H9 (cell line): ENCODE measurements at places on chromosomes 12 and 14. TPM values are rescaled to one million over a fixed set of nuclear protein-coding genes. Genes with fewer than 3 reads are reported as not detected.

DNA sequence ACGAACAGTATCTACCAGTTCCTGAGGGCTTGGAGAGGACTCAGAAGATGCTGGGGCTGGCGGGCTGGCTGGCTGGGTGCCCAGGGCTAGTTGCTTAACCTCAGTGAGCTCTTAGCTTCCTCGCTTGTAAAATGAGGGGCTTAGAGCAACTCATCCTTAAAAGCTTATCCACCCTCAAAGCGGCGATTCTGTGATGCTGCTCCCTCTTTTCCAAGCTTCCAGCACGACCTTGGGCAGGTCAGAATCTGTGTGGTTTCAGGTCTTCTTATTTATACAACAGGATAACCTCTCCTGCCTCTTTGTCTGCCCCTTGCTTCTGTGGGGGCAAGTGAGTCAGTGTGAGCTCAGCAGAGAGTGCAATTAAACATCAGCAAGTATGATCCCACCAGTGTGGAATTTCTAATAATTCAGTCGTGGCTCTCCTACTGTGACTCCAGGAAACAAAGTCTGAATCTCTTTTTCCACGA, 281.8 kb downstream of the KSR2 start:
- no peak for DNase-seq

MEG3 gene
- total RNA-seq = 0.52 TPM in 1 of 2 replicates, not detected in the other

DNA sequence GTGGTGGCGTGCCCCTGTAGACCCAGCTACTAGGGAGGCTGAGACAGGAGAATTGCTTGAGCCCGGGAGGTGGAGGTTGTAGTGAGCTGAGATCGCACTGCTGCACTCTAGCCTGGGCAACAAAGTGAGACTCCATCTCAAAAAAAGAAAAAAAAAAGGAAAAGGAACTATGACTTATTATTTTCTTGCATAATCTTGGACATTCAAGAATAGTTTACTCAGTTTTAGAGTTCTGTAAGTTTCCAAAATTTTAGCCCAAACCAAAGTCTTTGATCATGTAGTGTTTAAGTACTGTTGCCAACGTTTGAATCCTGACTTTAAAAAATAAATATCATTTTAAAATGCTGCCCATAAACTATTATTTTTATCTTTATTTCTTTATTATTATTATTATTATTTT, 6.2 kb downstream of the PSMA6 start:
- DNase-seq = no peak

DNA sequence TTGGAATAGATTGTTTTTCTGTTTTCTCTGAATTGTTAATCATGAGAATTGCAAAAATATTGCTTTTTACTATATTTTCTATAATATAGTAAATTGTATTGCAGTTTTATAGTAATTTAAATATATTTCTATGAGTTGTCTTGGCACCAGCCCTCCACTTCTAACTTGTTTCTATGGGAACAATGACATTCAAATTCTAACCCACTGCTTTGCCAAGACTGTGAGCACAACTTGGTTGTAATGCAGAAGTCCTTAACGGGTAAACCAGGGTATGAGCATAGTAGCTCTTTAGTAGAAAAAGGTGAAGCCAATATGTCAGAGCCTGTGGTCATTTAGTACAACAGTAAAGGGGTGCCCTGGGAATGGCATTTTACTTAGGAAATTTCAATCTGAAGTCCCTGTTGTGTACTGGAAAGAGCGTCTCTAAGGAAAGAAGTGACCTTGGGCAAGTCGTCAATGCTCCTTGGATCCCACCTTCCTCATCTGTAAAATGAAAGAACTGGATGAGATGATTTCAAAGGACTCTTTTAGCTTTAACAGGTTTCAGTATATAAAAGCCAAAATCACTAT, 283.3 kb downstream of the ATP23 start:
- DNase-seq = no peak

DNA sequence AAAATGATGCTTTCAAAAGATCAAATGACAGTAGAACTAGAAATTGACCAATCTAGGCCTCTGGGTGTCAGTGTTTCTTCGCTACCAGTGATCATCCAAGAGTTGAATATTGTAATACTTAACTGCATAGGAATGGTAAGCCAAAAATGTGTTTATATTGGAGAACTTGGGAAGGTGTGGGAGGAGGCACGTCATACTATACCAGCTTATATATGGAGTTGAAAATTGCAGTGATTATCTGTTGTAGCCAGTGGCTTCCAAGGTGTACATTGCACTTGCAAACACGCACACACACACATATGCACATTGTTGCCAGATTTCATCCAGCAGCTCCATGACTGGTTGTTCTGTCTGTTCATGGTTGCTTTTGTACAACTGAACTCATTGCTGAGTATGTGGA, 36.1 kb downstream of the EID3 start:
- DNase-seq = no peak

DNA sequence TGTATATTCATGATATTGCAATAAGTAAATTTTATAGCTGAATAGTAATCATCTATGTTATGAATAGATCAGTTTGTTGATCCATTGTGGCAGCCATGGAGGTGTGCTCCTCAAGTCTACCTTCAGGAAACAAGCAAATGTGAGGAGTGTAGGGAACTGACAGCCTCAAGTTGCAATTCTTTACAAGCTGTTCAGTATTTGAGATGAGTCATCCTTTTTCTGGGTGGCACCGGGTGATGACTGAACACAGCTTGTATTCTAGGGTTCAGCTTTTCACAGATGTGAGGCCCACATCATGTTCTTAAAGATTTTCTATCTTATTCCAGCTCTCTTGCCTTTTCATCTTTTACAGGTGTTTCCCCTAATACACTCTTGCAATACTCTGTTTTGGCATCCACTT, 452.4 kb downstream of the KCNH5 start:
- no peak for DNase-seq

ERBB3 gene
- 51.2 and 56.5 TPM in 2 replicates for total RNA-seq

DNA sequence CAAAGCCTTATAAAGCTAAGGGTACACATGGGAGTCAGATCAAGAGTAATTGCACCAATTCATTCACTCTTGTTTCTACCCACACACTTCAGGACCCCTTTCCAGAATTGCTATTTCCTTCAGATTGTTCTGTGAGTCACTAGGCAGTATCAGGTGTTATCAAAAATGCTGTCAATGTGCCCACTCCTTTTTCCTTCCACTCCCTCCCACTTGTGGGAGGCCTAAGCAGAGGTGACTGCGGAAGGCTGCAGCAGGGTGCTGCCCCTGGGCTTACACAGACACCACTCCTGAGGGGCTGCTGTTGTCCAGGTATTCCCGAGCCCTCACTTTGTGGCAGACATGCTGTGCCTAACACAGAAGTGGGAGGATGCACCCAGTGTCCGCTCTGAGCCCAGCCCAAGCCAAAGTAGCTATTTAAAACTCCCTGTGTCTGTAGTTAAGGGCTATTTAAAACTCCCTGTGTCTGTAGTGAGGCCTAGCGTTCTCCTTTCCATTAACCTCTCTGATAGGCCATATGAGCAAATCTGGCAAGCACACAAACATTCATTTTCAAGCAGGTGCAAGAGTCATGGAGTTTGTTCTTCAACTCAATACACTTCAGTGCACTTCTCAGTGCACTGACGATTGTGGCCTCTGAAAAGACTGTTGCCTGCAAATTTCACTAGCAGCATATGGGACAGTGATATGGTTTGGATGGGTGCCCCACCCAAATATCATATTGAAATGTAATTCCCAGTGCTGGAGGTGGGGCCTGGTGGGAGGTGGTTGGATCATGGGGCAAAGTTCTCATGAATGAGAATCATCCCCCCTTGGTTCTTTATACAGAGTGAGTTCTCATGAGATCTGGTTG, 117.8 kb downstream of the PHLDA1 start:
- DNase-seq = no peak

PROX2 gene
- total RNA-seq = not detected in 2 replicates

CEBPE gene
- not detected in 2 replicates for total RNA-seq

CFAP54 gene
- total RNA-seq = 0.24 and 0.33 TPM in 2 replicates
